ENCODE measurements at places on chromosomes 11 and 22.

DNA sequence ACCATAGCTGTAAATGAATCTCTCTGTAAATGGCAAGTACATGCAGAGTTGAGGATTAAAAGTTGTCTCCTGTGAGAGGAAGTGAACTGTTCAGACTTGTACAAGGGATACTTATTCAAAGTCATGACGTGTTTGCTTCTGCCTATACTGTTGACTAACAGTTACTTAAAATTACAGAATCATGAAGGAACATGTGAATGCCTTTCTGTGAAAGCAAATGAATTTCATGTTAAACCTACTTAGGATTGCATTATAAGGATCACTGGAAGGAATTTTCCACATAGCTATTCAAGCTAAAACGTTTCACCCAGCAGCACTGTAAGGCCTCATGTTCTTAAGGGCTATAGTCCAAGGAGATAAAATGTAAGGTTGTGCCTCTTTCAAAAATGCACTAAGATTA, 93.4 kb upstream of the BIRC3 start:
- no peak for DNase-seq

DNA sequence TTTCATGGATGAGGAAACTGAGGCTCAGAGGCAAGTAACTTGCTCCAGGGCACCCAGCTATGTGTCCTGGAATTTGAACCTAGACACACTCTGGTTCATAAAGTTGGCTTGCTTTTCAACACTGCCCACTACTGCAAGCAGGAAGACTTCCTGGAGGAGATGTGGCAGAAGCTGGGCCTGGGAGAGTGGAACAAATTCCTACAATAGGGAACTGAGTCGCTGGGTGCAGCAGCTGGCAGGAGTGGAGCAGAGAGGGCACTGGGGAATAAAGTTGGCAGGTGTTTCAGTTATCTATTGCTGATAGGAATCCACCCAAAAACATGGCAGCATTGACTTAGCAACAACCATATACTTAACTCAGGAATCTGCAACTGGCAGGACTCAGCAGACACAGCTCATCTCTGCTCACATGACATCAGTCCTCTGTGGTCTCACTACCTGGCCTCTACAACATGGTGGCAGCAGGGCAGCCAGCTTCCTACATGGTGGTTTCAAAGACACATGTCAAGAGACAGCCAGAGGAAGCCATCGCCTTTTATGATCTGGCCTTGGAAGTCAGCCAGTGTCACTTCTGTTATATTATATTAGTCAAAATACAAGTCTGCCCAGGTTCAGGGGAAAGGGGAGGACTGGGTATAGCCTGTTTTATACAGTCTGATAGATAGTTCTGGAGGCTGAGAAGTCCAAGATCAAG, 10.6 kb upstream of the CARD10 start:
- DNase-seq, result no peak

DNA sequence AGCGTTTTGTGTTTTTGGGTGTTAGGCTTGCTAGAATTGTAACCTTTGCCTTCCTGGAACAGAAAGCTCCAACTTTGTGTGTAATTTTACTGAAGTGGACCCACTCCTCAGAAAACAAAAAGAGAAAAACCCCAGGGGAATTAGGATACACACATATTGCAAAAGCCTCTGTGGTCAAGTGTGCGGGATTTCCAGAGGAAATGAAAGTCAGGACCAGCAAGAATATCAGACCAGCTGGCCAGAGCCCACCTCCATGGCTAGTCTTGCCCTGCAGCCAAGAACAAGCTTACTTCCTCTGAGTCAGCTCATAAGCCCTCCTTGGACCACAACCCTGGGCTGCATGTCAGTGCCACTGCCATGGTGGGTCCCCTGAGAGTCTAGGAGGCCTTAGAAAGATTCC, 37.0 kb upstream of the FTH1 start:
- no peak for DNase-seq

DNA sequence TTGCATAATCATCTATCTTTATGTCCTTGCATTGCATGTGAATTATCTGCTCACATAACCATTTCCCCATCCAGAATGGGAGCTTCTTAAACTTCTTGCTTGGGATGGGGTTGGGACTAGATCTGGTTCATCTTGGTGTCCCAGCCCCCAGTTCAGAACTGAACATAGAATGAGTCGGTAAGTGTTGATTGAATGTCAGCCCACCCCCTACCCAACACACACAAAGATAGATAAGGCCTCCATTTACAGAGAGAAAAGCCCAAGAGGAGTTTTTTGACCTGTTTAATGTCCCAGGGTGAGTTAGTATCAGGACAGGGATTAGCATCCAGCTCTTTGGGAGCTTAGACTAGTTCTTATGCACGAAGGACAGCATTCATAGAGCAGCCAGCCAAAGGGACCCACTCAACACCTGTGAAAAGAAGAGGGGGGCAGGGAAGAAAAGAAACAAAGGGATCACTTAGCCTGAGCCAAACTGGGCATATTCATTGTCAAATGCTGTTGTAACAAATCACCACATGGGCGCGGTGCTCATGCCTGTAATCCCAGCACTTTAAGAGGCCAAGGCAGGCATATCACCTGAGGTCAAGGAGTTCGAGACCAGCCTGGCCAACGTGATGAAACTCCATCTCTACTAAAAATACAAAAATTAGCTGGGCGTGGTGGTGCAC, 57.4 kb downstream of the CHRDL2 start:
- no peak for DNase-seq

DNA sequence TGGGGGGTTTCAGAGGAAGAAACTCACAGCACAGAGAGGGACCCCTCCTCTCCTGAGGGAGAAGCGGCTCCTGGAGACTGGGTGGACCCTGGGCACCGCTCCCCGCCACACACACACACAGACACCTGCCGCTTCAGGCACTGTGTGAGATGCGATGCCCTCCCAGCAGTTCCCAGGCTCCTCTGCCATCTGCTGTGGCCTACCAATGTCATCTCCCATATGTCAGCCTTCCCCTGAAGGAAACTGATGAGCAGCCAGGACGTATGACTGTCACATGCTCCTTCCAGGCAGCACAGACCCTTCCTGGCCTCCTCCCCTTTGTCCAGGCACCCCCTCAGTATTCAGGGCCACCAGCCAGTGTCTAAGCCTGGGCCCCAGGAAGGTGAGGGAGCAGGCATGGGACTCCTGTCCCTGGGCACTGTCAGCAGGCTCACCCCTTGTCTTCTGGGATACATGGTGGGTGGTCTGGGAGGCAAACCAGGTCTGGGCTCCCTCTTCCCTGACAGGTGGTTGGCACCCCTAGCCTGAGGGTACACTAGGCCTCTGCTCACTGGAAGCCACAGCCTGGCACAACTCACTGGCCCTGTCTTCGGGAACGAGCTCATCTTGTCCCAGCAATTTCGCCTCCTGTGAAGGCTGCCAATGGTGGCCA, 11.8 kb upstream of the BCR start:
- no peak for DNase-seq

GRCh38 chr11:103792981-103793468, 243.4 kb upstream of the DDI1 start:
- no peak for DNase-seq

DNA sequence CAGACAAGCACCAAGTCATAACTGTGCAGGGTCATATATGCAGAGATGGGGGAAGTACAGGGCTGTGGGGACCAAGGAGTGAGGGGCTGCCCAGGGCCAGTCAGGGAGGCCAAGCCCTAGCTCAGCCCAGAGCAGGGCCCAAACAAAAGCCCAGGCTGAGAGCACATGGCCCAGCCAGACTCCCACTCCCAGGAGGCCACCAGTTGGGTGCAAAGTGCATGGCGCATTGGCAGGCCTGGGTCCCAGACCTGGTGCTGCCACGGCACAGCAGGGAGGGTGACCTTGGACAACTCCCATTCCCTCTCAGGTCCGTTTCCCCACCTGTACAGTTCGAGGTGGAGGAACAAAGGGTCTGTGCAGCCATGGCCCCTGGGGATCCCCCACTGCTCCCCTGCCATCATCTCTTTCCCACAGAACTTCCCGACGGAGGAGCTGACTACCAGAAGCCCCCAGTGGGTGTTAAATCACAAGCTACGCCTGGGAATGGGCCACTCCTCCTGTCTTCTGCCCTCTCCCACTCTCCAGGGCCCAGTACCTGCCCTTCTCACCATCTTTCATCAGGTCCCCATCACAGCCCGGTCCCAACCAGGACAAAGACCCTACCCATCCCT, 608 bp downstream of the NIPSNAP1 start:
- peak; percentile 30 for DNase-seq

DNA sequence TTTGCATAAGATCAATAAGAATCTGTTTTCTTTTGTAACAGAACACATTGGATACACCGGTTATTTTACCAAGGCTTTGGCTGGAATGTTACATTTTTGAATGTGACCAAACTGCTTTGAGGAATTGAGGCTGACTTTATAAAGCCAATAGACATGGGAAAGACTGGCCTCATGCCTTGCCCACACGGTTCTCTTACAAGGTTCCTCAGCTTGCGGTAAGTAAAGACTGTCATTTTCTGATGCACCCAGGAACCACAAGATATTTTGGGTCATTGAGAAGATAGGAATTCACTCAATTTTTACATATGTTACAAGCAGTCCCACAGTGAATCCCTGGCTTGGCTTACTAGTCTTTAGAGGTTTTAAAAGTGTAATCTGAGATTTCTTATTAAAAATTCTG, 23.9 kb downstream of the OR10A6 start:
- no peak for DNase-seq

Data from Caki2 (cell line).